ENCODE measurements at places on chromosomes 3 and 15.

DNA sequence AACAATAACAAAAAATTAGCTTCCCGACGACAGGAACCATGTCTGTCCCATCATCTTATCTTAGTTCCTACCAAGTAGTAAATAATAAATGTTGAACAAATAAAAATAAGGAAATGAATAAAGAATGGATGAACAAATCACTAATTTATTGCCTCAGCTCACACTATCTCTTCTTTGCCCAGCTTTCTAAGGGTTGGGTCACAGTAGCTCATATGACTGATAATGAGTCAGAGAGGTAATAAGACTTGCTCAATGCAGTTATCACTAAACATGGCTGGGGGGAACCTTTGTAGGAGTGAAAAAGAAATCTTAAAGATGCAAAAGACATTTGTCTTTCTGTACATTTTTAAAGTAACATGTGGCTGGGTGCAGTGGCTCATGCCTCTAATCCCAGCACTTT is 182.2 kb downstream of the WDR76 start:
- DNase-seq: no peak

DNA sequence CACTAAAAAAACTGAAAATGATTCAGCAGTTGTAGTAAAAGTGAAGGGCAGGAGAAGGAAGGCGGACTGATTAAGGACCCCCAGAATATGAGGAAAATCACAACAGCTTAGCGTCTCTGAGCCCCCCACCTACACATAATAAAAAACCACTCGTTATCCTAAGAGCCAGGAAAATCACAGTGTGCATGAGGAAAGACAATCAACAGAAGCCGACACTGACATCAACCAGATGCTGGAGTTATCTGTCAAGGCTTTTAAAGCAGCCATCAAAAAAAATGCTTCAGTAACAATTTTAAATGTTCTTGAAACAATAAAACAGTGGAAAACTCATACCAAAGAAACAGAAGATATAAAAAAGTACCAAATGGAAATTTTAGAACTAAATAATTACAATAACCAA is 9.7 kb upstream of the CXCR6 start:
- no peak for DNase-seq

DNA sequence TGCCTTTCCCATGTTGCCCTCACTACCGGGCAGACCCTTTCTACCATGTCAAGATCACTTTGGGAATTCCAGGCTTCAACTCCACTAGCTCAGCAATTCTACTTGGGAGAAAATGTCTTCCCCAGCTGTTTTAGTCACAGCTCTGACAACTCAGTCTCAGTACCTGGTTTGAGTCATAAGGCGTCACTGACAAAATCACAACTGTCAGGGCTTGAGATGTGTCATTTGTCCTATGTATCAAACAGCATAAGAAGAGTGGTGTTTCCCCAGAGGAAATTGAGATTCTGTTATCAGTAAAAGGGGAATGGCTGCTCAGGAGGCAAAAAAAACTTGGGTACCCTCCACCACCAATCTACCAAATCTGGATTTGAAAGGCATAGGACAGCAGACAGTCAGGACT is 594.9 kb upstream of the SUCLG2 start:
- DNase-seq: no peak

GRCh38 chr3:158058495-158059130 is 47.6 kb downstream of the SHOX2 start:
- no peak for DNase-seq

- DNase-seq: no peak
Observed at GRCh38 chr15:101062471-101063171, 143.5 kb downstream of the LRRK1 start.

GRCh38 chr3:129336093-129336706 is 57.5 kb downstream of the HMCES start:
- no peak for DNase-seq

DNA sequence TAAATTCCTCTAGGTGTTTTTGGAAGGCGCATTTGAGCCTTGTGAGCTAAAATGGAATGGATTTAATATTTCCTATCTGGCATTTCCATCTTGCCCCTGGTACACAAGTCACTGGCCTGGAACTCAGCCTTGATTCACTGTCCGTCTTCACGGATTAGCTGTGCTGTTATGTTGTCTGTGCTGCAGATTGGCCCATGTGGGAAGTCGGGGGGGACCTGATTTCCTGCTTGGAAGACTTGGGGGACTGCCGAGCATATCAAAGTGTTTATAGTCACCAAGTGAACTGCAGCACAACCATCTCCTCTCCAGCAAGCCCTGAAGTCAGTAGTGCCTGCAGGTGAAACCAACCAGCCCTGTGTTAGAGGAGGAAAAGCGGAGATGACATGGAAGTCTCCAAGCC is 12.2 kb downstream of the GHRL start:
- no peak for DNase-seq

GRCh38 chr3:131386429-131387165 is 5.0 kb downstream of the NUDT16 start:
- no peak for DNase-seq

DNA sequence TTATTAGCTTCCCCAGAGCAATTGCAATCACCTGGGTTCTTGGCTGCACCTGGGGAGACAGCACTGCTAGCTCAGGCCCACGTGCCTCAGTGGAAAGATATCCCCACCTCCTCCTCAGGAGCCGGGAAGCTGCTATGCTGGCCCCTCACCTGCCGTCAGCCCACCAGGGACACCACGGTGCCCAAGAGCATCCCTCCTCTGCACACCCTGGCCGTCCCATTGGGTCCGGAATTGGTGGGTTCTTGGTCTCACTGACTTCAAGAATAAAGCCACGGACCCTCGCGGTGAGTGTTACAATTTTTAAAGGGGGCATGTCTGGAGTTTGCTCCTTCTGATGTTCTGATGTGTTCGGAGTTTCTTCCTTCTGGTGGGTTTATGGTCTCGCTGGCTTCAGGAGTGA is 72.3 kb upstream of the MEF2A start:
- DNase-seq: no peak

GRCh38 chr3:43013743-43014155 is 34.6 kb downstream of the GASK1A start:
- no peak for DNase-seq

DNA sequence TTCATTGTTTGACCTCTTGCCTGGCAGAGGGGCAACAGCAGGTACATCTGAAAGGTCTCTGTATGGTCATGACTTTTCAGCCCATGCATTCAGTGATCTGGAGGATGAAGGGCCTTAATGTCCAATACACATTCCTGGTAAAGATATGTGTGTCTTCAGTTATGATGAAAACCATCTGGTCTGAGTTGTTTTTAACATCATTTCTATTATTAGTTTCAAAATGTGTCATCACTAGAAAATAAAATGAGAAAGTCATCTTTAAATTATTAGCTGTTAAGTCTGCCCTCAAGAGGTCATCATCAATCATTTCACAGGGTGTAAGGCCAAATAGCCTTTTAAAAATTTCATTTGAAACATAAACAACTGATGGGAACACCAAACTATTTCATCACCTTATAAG is 92.1 kb upstream of the PLSCR4 start:
- no peak for DNase-seq

DNA sequence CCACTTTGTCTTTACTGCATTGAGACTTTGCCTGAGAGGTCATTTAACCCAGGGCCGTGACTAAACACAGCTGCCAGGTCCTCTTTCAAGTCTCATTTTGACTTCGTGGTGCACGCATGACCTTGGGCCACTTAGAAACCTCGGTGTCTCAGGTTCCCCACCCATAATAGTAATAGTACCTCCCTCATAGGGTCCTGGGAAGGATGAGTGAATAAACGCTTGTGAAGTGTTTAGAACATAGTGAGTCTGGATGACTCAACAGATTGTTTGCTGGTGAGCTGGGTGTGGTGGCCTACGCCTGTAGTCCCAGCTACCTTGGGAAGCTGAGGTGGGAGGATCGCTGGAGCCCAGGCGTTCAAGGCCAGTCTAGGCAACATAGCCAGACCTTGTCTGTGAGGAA is 56.3 kb downstream of the BDH1 start:
- no peak for DNase-seq

- DNase-seq: no peak
Observed at GRCh38 chr3:128486681-128487537, 6.1 kb downstream of the GATA2 start.

DNA sequence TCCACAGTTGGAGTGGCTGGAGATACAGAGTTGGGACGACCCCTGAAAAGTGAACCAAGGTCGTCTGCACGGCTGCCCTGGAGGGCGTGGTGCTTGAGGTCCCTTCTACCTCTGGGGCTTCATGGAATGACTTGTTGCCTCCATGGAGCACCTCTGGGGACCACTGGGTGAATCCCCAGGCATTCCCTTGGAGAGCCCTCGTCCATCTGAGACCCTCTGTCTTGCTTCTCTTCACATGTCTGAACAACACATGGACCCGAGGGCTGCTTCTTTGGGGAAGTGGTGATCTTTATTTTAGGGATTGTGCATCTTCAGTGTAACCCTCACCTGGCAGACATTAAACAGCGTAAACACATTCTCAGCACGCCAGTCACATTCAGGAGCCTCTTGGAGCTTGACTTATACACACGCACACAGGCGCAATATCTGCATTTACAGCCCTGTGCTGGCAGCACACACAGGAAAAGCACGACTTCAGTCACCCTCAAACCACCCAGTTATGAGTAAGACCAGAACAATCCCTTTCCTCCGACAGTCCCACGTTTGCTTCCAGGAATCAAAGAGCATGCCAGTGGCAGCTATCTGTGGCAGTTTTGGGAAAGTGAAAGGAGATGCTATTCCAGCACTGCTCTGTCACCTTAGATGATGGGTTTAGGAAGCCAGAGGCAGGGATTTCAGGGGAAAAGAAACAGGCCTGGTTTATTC is 12.6 kb downstream of the FAM107A start:
- no peak for DNase-seq

- no peak for DNase-seq
Observed at GRCh38 chr3:120791913-120792312, 49.4 kb downstream of the GTF2E1 start.

DNA sequence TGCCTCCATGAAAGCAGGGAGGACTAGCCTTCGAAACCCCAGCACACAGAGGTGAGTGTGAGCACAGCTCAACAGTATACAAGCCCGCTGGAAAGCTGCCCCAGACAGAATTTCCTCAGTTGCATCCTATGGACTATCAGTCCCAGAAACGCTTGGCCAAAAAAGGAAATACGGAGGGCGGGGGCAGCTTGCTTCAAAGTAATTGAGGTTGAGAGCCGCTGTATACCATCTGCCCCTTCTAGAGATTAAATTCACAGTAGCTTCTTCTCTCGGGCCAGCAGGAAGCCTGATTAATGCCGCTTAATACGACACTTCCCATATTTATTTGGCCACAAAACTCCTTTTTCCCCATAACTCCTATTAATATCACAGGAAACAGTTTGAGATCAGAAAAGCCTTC is 88.7 kb downstream of the LIPC start:
- no peak for DNase-seq

DNA sequence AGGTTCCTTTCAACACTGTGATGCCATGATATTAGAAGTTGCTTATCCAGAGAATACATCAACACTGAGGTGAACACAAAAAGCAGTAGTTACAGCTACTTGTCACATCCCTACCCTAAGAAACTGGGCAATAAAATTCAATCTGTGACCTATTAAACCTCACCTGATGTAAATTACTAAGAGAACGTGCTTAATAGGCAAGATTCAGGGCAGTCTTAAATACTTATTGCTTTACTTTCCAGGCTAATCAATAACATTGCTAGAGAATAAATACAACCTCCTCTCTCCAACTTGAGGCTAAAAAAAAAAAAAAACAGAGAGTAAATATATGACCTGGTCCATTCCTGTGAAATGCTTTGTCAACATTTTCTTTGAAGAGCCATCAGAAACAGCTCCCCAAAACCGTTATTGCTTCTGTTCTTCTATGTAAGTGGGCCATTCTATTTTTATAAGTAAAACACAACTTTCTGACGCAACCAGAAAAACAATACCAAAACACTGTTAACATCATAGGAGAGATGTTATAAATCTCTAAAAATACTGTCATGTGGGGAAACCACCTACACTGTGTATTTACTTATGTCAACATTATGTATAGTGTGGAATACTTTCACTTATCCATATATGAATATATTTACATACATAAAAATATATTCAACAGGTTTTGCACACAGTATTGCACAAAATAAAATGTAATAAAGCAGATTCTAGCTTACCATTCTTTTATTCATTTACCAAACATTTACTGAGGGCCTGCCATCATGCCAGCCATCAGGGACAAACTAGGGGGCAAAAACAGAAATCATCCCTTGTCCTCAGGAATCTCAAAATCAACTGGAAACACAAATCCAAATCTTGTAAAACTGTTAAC is 2.7 kb downstream of the NKIRAS1 start:
- no peak for DNase-seq

DNA sequence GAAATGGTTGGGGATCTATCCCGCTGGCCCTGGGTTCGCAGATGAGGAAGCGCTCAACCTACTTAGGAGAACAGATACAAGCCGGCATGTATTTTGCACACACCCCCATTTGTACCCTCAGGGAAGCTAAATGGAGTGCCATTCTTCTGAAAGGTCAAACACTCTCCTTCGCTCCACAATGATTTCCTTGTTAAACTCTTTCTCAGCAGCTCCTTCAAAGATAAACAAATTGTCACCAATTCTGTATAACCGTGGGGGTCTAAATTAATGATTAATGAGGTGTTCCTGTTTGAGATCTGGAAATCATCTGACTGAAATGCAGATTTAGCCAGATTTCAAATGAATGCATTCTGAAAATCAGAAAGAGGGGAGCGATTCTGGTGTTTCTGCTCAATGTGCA is 124.0 kb downstream of the MEGF11 start:
- DNase-seq: no peak

GRCh38 chr3:197794115-197794514 is 3.1 kb downstream of the LRCH3 start:
- no peak for DNase-seq

DNA sequence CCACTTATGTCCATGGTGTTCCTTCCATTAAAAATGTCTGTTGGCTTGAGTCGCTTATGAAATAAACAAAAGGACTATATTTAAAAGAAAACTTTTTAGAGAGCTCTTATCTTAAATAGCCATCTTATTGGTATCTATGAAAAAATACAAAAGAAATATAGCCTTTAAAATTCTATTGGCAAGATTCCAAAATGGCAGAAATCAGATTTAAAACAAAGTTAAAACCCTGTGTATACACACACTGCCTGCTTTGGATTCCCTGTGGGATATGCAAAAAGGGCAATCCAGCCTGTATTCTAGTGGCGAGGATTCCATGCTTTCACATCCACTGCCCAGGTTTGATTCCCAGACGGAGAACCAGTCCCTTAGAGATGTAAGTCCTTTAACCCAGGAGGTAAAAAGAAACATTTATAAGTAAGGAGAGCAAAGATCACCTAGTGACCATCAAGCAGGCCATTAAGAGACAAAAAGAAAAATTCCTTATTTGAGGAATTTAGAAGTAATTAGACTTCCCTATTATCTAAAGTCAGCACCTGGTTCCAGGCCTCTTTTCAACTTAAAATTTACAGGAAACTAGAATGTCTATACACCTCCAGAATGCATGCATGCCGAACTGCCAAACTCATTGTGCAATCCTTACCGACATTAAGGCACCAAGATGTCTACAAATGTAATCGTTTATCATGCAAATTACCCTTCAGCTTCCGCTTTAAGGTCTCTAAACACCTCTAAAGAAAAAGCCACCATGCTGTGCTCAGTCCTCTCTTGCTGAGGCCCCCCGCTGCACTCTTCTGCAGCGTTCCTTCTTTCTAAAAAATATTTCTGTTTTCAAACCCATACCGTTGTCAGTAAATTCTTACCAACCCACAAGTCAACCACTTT is 69.6 kb upstream of the STRIT1 start:
- DNase-seq: no peak

GRCh38 chr15:40098489-40099261 is 10.0 kb downstream of the BMF start:
- peak; percentile 41 for DNase-seq

- DNase-seq: no peak
Observed at GRCh38 chr3:141457624-141458236, 29.1 kb upstream of the RASA2 start.
